ENCODE measurements at places on chromosomes 16 and 17.

DNA sequence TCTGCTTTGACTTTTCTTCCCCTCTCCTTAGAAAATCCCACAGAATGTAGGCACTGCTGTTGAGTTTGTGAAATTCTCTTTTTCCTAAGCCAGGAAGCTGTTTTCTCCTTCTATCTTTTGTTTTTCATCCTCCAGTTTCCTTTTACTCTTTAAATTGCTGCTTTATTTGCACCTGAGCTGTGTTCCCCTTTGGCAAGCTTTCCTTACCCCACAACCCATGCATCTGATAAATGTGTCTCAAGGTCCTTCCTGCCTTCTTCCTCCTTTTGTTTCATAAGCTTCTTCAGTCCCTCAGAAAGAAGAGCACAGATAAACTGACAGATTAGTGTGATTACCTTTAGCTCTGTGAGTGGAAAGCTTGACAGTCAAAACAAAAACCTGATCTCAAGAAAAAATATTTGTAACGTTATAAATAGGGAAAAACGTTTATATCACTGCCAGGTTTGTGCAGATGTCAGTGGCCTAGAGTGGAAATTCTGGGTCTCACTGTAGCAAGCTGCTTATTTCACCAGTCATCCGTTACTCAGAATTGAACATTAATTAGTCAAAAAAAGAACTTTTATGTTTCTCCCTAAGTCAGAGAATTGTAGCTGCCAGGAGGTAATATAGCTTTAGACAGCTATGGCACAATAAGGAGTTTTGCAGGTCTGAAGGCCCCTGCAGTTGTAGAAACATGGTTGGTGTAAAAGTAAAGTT is 23.6 kb downstream of the GSDMB start:
- H3K36me3 ChIP-seq, result no peaks in the 10 kb centered on the region
- H3K27ac ChIP-seq, result no peak overlapping the region
- H3K4me3 ChIP-seq, result no peak overlapping the region
- peaks cover 11% of the 10 kb centered on the region for H3K27me3 ChIP-seq
- DNase-seq, result no peak
- H3K4me1 ChIP-seq, result no peaks in the 10 kb centered on the region

DNA sequence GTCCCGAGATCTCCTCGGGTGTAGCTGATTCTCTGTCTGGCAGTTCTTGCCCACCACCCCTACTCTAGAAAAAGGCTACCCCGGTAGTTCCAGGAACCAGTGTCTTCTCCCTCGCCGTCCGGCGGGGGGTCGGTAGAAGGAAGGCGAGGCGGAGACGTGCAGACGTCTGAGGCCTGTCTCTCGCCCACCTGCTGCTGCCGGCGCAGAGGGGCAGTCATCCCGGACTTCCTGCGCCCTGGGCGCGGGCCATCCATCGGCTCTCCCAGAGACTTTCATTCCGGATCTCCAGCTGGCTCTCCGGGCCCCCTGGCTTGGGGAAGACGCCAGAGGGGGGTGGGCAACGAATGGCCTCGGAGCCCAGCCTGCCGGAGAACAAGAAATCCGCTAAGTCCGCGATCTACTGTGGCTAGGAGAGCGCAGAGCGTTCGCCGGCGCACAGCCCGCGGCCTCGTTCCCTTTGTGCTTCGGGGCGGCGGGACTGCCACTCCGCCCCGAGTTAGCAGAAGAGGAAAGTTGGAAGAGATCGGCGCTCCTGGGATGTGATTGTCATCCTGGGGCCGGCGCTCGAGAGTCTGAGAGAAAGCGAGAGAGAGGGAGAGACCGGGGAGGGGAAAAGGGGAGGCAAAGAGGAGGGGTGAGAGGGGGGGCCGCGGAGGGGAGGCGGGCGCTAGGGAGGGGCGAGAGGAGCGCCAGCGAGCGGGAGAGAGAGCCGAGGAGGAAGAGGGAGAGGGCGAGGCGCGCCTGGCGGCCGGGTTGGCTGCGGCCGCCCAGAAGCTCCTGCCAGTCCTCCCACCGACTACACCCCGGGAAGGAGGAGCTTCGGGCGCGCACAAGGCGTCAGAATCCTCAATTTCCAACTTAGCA is at the start of gene IRX5:
IRX5 (plus strand) TSS at position 861 of the 864 bp plus-strand sequence. CDS start 334 bp downstream, outside the sequence.
- peaks cover 43% of the 10 kb centered on the region for H3K27me3 ChIP-seq
- no peaks in the 10 kb centered on the region for H3K36me3 ChIP-seq
- peaks cover 2% of the 10 kb centered on the region for H3K4me1 ChIP-seq
- peak within 1 kb of the TSS; percentile 16 for H3K4me3 ChIP-seq
- no peak within 1 kb of the TSS for H3K27ac ChIP-seq

- peaks cover 29% of the 10 kb centered on the region for H3K4me1 ChIP-seq
- H3K4me3 ChIP-seq, result no peak overlapping the region
- DNase-seq, result no peak
- no peaks in the 10 kb centered on the region for H3K36me3 ChIP-seq
Measured at GRCh38 chr16:3822366-3823045, 58.0 kb downstream of the CREBBP start.

GRCh38 chr16:23508589-23509440 is 1.5 kb downstream of the GGA2 start:
- no peaks in the 10 kb centered on the region for H3K27me3 ChIP-seq
- H3K36me3 ChIP-seq, result no peaks in the 10 kb centered on the region
- peak; percentile 27 for DNase-seq
- H3K4me3 ChIP-seq, result peak overlapping the region; percentile 79

DNA sequence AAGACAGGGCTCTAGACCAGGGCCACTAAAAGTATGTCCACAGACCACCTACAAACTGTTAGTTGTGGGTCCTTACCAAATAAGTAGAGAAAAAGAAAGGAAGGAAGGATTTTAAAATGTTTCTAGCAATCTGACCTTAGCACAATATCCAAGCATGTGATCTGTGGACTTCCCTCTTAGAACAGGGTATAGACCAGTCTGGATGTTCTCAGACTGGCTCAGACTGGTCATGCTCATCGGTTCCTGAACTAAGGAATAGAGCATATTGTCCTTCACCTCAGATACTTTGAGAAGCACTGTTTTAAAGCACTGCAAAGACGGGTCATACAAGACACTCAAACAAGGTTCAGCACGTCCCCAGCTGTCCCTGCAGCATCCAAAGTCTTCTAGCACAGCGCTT is 25.8 kb downstream of the CUEDC1 start:
- H3K27ac ChIP-seq, result no peak overlapping the region
- peaks cover 2% of the 10 kb centered on the region for H3K36me3 ChIP-seq
- H3K27me3 ChIP-seq, result no peaks in the 10 kb centered on the region
- H3K4me3 ChIP-seq, result no peak overlapping the region
